ENCODE measurements at places on chromosomes 2 and 18.
A peak's percentile ranks its signal among the peaks of the same experiment; 100 is the strongest.

- DNase-seq: no peak
Measured at GRCh38 chr2:105937498-105938097, 192.9 kb downstream of the NCK2 start.

- DNase-seq: no peak
Measured at GRCh38 chr2:56583796-56584315, 400.1 kb downstream of the CCDC85A start.

GRCh38 chr2:71327916-71328315 is 3.7 kb upstream of the ZNF638 start:
- DNase-seq: no peak

GRCh38 chr2:167209784-167210183 is 321.5 kb downstream of the XIRP2 start:
- no peak for DNase-seq

DNA sequence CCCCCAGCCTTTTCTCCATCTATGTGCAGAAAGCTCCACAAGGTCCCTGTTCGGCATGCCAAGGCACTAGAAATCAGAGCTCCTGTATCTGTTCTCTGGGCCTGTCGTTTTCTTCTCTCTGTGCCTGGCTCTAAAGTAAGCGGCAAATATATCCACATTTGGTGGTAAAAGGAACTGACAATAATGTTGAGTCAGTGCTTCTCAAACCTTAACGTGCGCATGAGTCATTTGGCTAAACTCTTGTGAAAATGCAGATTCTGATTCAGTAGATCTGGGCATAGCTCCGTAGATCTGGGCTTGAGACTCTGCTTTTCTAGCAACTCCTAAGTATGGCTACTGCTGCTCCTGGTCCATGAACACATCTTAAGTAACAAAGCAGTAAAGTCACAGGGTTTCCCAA is 16.5 kb upstream of the ACSL3 start:
- DNase-seq: peak; percentile 28

- DNase-seq: no peak
Measured at GRCh38 chr2:103788389-103788788, 1026.6 kb downstream of the TMEM182 start.
